ENCODE measurements at places on chromosomes 3 and 15. TPM values are rescaled to one million over a fixed set of nuclear protein-coding genes. Genes with fewer than 3 reads are reported as not detected.

- no peaks in the 10 kb centered on the region for H3K4me1 ChIP-seq
- H3K36me3 ChIP-seq: no peaks in the 10 kb centered on the region
- H3K4me3 ChIP-seq: no peak overlapping the region
- H3K27me3 ChIP-seq: no peaks in the 10 kb centered on the region
Observed at GRCh38 chr3:192129586-192129985, 597.8 kb downstream of the FGF12 start.

DNA sequence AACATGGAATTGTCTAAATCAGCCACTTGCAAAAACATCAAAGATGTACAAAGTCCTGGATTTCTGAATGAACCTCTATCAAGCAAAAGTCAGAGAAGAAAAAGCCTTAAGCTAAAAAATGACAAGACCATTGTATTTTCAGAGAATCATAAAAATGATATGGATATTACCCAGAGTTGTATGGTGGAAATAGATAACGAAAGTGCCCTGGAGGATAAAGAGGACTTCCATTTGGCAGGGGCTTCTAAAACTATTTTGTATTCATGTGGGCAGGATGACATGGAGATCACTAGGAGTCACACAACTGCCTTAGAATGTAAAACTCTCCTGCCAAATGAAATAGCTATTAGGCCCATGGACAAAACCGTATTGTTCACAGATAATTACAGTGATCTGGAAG is 29.3 kb downstream of the KNL1 start:
- H3K4me3 ChIP-seq: no peak overlapping the region
- no peaks in the 10 kb centered on the region for H3K27me3 ChIP-seq
- H3K4me1 ChIP-seq: no peaks in the 10 kb centered on the region
- no peaks in the 10 kb centered on the region for H3K36me3 ChIP-seq

DNA sequence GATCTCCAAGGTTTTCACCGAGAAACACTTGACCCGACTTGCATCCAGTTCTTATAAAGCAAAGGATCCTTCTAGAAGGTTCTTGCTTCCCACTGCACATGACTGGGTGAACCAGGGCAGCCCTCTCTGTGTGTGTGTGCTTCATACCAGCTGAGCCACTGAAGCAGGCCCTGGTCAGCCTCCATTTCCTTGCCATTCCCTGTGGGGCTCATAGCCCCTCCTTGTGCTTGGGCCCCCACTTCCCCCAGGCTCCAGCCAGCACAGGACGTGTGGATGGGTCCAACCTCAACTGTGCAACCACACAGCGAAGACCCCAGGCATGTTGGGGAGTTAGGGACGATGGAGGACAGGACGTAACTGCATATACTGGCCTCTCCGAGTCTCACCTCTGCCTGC is 15.5 kb downstream of the KLF15 start:
- peak; percentile 49 for DNase-seq
- H3K36me3 ChIP-seq: no peaks in the 10 kb centered on the region
- H3K4me1 ChIP-seq: no peaks in the 10 kb centered on the region
- no peak overlapping the region for H3K4me3 ChIP-seq
- H3K27ac ChIP-seq: no peak overlapping the region

- no peak for DNase-seq
- H3K27me3 ChIP-seq: no peaks in the 10 kb centered on the region
- no peak overlapping the region for H3K27ac ChIP-seq
- no peaks in the 10 kb centered on the region for H3K36me3 ChIP-seq
Observed at GRCh38 chr3:93907132-93907531, 66.6 kb downstream of the PROS1 start.

- no peak overlapping the region for H3K4me3 ChIP-seq
- H3K27me3 ChIP-seq: no peaks in the 10 kb centered on the region
- H3K4me1 ChIP-seq: peaks cover 14% of the 10 kb centered on the region
- H3K36me3 ChIP-seq: no peaks in the 10 kb centered on the region
- peak overlapping the region; percentile 64 for H3K27ac ChIP-seq
Observed at GRCh38 chr15:38068626-38069391, 134.4 kb downstream of the TMCO5A start.

CCDC39 gene
- not detected for total RNA-seq
